ENCODE measurements at places on chromosomes 1 and 21.

DNA sequence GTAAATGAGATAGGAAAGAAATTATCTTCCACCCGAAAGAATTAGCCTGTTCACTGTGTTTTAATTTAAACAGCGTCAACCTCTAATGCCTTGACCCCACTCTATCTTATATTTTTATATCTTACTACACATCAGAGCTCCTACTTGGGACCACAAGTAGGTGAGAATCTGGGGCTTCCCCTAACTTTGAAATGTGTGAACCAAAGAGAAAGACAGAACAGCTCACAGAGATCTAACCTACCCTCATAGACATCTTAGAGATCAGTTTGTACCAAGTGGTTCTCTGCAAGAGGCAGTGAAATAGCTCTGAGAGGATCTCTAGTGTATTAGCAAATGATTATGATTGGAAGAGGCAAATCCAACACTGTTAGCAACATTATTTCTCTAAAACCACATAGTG, 31.0 kb upstream of the IFI16 start:
- DNase-seq, result no peak

GRCh38 chr1:113434081-113434873, 44.0 kb downstream of the MAGI3 start:
- no peak for DNase-seq

- DNase-seq, result no peak
Measured at GRCh38 chr1:228093050-228093906, 9.8 kb downstream of the C1orf35 start.

- DNase-seq, result no peak
Measured at GRCh38 chr1:21911205-21912001, 25.7 kb downstream of the HSPG2 start.

DNA sequence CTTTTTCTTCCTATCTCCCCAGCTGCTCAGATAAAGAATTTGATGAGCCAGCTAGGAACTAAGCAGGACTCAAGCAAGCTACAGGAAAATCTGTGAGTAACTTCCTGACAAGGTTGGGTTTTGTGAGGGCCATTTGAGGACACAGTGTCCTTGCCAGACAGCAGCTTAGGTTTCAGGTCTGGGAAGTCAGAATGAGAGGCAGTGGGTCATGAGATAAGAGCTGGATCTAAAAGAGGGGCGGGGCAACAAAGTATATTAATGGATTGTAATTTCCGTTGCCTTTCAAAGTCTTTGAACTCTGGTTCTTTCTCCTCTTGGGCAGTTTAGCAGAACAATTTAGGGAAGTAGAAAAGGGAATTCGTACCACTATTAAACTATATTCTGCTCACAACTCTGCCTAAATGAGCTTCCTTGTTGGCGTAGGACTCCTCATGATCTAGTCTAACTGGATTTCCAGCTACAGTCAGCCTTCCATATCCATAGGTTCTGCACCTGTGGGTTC, 16.6 kb downstream of the STX12 start:
- no peak for DNase-seq

DNA sequence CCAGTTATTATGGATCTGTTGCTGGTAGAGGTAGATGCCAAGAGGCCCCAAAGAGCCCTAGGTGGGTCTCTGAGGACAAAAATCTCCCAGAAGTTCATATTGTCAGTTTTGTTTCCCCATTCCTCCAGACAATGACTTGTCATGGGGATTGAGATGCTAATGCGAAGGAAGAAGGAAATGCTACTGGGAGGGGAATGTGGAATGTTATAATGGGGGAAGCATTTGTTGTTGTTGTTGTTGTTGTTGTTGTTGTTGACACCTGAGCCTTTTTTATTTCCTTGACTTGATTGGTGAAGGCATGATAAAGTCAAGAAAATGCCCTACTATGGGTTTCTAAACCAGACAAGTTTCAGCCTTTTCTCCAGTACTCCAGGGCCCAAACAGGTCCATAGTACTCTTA, 108.9 kb downstream of the BEND5 start:
- no peak for DNase-seq

DNA sequence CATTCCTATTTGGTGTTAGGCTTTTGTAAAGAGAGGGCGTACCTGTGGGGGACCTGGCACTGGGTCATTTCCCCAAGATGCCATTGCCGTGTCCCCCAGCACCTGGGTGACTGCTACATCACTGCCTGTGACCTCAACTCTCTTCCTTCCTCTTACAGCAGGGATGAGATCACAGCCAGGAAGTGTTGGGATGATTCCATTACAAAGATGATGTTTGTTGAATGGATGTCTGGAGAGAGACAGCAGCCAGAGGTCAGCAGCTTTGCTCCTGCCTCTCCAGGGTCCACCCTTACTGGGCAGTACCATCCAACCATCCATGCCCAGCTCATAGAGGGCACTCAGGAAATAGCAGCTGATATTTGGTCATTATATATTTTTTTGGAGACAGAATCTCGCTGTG, 35.1 kb downstream of the TMEM51 start:
- no peak for DNase-seq

DNA sequence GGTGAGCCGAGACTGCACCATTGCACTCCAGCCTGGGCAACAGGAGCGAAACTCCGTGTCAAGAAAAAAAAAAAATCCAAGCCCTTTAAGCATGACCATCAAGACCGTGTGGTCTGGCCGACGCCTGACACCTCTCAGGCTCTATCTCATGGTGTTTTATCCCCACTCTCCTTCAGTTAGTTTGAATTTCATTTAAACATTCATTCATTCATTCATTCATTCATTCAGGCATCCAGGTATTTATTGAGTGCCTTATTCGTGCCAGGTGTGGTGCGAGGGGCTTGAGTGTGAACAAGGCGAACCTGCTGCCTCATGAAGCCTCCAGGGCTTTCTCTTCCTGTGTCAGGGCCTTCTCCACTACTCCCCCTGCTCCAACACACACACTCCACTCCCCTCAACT, 22.6 kb upstream of the OPRD1 start:
- no peak for DNase-seq

GRCh38 chr1:2596530-2597333, 10.2 kb downstream of the PRXL2B start:
- no peak for DNase-seq

DNA sequence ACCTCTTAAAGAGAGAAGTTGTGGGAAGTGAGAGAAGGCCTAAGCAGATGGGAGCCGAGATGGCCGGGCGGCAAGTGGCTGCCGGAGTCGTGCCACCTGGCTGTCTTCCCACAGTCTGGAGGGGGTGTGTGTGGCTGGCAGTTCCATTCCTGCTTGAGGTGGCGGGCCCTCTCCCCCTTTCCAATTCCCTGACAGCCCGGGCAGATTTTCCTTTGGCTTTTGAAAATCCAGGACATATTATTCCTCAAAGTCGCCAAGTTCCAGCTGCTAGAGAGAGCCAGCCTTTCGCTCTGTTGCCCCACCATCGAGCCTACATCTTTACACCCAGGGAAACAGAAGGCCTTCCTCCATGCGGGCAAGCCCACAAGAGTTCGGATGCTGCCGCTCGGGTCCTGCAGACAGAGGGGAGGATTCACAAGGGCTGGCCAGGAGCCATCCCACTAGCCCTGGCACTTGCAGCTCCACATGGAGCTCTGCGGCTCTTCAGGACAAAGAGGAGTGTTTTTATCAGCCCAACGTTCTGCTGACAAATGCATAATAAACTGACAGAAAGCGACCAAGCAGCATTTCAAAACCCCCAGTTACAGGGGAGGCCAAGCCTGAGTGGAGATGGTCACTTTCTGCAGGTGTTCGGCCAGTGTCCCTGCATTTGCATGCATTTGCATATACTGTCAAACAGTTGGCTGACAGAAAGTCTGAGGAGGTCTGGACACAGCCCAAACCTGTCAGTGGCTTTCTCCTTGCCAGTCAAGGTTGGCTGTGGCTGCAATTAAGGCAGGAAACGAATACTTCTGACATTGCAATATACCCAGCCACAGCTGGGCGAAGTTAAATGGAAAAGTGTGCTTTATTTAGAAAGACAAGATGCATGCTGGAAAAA, 45.9 kb downstream of the OLIG1 start:
- DNase-seq, result no peak

DNA sequence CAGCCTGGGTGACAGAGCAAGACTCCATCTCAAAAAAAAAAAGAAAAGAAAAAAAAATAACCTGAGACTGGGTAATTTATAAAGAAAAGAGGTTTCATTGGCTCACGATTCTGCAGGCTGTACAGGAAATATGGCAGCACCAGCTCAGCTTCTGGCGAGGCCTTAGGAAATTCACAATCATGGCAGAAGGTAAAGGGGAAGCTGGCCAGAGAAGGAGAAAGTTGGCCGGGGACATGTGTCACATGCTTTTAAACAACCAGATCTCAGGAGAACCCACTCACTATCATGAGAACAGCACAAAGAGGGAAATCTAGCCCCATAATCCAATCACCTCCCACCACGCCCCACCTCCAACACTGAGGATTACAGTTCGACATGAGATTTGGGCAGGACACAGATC, 125.3 kb downstream of the DISP1 start:
- no peak for DNase-seq

DNA sequence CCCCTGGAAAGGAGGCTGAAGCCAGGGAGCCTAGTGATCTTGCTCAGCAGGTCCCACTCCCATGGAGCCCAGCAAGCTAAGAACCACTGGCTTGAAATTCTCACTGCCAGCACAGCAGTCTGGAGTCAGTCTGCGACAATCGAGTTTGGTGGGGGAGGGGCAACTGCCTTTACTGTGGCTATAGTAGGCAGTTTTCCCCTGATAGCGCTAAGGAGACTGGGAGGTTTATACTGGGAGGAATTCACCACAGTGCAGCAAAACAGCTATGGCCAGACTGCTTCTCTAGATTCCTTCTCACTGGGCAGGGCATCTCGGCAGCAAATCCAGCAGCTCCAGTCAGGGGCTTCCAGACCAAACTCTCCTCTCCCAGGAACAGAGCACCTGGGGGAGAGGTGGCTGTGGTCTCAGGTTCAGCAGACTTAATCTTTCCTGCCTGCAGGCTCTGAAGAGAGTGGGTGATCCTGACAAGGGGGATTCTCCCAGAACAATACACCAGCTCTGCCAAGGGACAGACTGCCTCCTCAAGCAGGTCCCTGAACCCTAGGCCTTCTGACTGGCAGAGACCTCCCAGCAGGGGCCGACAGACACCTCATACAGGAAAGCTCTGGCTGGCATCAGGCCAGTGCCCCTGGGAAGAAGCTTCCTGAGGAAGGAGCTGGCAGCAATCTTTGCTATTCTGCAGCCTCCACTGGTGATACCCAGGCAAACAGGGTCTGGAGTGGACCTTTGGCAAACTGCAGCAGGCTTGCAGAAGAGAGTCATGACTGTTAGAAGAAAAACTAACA, 548.5 kb upstream of the NEGR1 start:
- DNase-seq, result no peak

DNA sequence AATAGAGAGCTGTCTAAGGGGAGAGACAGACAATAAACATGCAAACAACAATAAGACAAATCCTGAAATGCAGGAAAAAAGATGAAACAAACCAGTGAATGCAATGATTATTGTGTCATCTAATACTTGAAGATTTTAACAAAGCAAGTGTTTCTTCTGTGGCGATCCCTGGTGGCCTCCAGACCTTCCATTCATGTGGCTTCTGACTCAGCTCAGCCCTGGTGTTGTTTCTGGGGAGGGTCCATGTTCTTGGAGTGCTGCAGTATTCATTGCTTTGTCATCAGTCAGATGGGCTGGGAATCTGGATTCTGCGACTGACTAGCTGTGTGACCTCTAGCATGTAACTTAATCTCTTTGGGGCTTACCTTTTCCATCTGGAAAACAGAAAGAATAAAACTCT, 1.5 kb upstream of the C2CD4D start:
- DNase-seq, result no peak

GRCh38 chr1:67838180-67838910, 5.1 kb upstream of the GNG12 start:
- DNase-seq, result no peak

- no peak for DNase-seq
Measured at GRCh38 chr1:153431928-153432327, 15.6 kb downstream of the S100A7A start.

DNA sequence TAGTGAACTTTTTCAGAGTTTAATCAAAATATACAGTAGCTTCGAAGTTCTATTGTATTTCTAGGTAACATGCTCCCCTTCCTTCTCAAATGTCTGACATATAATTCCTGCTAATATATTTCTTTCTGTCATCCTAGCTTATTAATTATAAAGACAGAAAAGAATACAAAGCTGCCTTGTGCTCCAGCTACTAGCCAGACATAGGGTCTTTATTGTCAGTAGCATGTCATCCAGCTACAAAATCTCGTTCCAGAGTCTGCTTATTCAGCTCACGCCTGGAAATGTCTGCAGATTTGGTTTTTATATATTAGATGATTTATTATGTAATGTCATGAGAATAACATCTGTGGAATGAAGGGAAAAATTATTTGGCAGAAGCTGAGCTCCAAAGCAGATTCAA, 1102.8 kb downstream of the BRINP3 start:
- DNase-seq, result no peak

Data from AG04450 (cell line).